ENCODE measurements at places on chromosomes 12 and 14.
A peak's percentile ranks its signal among the peaks of the same experiment; 100 is the strongest.

DNA sequence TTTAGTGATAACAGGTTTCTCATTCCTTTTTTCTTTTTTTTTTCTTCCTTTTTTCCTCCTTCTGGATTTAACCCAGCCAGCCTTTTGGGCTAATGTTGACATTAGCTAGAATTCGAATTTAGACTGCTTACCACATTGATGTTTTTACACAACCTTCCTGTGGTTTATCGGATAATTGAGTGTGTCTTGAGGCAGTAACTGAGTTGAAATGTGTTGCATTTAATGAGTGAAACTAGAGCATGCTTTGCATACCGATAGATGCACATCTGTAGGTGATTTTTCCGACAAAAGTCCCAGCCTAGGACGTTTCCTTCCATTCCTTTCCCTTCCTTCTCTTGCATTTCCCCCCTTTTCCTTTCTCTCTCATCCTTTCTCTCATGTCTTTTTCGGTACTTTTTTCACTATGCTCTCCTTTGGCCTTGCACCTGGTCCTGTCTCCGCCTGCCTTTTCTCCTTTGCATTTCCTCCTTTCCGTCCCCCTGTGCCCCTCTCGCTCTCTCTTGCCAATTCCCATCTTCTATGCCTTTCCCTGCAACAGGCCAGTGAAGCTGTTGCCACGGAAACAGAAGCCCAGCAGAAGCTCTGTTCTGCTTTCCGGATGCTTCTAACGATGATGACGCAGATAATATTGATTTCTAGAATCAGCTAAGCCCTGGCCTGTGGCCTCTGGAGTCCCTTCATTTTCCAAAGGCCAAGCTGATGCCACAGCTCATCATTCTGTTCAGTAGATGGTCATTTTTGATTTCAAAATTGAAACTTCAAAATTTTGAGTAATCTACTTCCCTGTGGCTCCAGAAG, 76.1 kb downstream of the SLC25A47 start:
- DNase-seq, result no peak

DNA sequence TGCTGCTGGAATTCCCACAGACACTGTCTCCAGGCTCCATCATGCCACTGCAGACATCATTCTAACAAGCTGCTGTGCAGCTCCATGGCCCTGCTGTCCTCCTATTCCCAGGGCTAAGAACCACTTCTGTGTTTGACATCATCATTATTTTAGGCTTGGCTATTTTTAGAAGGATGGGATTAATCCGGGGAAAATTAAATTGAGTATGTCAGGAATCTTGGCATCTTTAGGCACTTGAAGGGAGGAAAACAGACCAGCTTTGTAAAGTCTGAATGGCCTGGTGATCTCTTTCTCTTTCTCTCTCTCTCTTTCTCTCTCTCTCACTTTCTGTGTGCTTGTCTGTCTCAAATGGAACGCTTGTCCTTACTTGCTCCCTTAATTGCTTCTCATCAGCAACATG, 568.3 kb upstream of the FLRT2 start:
- DNase-seq, result no peak

- DNase-seq, result no peak
These were observed 315.3 kb downstream of the ZFP36L1 start for GRCh38 chr14:68477461-68478085.

DNA sequence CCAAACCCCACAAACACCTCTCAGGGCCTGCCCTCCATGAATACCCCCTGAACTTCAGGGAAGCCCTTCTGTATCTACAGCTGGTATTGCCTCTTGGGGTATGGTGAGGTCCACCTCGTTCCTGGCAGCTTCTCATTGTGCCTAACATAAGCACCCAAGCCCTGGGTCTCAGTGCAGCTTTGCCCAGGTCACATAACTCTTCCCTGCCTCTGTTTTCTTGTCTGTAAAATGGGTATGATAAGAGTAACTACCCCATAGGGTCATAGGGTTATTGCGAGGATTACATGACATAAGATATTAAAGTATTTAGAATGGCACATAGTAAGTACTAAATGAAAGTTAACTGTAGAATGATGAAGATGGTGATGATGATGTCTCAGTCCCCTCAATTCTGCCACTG, 190.0 kb upstream of the PWP1 start:
- no peak for DNase-seq

DNA sequence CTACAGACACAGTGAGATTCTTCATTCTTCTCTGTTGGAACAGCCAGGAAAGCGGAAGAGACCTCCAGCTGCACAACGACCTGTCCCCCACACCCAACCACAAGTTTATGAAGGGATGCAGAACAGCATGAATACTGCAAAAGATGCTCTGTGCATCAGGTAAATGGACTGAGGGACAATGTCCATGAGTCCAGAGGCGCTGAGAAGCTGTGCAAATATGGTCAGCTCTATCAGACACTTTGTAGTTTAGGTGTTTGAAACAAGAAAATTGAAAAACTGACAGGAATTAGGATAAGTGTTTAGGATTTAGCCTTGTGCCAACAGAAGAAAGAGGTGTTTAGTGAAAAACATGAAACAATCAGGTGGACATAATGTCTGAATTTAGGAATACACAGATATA, 33.1 kb upstream of the PZP start:
- DNase-seq, result no peak

DNA sequence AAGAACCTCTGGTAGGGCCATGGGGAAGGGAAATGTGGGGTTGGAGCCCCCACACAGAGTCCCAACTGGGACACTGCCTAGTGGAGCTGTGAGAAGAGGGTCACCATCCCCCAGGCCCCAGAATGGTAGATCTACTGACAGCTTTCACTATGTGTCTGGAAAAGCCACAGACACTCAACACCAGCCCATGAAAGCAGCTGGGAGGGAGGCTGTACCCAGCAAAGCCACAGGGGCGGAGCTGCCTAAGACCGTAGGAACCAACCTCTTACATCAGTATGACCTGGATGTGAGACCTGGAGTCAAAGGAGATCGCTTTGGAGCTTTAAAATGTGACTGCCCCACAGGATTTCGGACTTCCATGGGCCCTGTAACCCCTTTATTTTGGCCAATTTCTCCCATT, 97.8 kb downstream of the HMGA2 start:
- DNase-seq, result no peak

DNA sequence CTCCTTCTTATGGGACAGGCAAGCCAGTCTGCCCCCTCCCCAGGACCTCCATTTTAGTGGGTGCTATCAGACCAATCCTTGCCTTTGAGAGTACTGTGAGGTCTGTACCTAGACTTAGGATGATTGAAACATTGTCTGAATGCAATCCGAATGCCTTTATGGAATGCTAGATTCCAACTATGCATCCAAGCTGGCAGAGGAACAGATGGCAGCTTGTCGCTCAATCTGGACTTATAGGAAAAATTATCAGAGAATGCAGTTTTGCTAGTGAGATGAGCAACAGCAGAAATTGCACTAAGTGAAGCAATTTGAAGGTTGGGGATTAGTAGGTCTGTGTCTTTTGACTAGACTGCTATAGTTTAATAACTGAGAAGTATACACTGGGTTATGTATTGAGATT, 109.1 kb downstream of the DYRK2 start:
- no peak for DNase-seq

GRCh38 chr12:44078273-44078672, 242.4 kb downstream of the TMEM117 start:
- no peak for DNase-seq

DNA sequence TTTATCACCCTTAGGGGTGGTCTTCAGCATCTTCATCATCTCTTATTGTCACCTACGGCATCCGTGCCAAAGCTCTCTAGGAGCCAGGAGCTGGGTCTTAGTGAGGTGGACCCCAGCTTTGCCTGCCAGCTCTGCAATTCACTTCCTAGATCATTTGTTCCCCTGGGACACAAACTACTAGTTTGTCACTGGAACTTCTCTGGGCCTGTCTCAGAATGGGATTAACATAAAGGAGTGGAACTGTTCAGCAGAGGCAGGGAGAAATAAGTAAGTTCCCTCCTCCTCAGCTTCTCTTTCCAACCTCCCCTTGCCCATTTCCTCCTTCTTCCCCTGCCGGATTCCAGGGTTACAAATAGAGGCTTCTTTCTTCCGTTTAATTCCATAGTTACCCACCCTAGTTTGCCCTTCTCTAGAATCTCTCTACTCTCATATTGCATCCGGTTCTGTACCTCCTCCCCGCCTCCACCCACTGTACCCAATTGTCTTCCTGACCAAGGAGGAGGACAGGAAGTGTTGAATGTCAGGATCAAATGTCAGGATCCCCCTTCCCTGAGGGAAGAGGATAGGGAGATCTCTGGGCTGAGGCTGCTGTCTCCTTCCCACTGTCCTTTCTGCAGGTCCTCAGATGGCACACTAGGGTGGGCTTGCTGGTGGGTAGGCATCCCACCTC, 25.0 kb downstream of the LARP4 start:
- no peak for DNase-seq

GRCh38 chr14:76975051-76975450, 53.5 kb downstream of the IRF2BPL start:
- no peak for DNase-seq

- DNase-seq, result no peak
These were observed 113.5 kb upstream of the VRK1 start for GRCh38 chr14:96683562-96684289.

DNA sequence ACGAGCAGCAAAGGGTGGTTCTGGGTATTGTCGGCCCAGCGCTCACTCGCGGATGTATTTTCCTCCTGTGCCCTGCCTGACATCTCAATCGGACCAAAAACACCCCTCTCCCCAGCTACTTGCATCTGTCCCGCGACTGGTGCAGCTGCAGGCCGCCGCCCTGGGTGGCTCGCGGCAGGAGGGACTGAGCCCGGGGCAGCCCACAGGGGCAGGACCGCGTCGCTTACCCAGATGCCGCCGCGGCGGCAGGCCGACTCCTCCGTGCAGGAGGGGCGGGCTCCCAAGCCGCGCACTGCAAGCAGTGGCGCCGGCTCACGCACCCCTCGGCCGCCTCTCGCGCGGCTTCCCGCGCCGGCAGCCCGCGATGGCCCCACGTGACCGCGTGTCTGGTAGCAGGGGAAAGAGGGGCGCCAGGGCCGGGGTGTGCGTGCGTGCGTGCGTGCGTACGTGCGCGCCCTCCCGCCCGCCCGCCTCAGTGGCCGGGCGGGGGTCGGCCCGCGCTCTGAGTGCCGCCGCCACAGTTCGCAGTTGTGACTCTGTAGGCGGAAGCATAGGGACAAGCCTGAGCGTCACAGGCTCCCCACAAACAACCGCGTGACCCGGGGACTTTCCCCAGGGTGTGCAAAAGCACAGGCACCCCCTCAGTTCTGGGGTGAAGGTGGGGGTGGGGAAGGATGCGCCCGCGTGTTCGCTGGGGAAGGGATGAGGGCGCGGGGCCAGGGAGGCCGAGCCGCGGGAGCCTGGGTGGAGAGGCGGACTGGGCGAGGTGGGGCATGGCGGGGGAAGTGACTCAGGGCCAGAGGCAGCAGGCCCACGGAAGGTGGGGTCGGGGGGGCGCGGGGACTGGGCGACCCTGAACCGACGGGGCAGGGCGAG, at the start of gene ZBTB25:
Gene ZBTB25 (minus strand): TSS at position 405 of the 876 bp plus-strand sequence. CDS start 13,305 bp downstream, outside the sequence.
- DNase-seq, result peak; percentile 78

DNA sequence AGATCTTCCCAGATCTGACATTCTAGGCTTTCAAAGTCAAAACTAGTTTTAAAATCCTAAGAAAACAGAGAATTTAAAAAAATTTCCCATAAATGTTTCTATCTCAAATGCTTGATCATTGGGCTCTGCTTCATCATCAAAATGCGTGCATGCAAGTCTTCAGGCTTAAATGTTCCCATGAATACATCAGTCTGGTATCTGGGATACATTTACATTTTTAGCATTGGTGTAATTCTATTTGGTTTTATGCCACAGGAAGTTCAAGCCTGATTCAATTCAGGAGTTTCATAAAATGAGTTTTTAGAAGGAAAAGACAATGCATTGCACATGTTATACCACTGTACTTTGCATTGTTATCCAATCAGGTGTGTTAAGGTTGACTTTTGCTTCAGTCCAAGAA, 336.4 kb downstream of the PCNX1 start:
- no peak for DNase-seq

DNA sequence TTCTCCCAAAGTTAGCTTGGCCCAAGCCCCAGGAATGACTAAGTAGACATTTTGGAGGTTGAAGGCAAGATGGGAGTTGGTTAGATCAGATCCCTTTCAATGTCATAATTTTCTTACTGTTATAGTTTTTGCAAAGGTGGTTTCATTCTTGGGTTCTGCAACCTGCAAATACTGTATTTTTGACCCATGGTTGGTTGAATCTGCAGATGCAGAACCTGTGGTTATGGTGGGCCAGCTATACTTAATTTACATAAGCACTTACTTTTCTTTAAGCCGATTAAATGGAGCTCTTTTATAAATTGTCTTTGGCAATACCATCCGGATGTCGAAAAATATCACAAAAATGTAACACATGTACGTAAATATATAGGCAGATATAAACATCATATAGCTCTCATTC, 25.6 kb downstream of the LEMD3 start:
- no peak for DNase-seq

- DNase-seq, result no peak
These were observed 61.2 kb upstream of the STXBP6 start for GRCh38 chr14:25111061-25111601.

GRCh38 chr12:2208837-2209635, 156.2 kb downstream of the CACNA1C start:
- no peak for DNase-seq

- no peak for DNase-seq
These were observed 24.7 kb downstream of the NCKAP1L start for GRCh38 chr12:54522243-54522642.

DNA sequence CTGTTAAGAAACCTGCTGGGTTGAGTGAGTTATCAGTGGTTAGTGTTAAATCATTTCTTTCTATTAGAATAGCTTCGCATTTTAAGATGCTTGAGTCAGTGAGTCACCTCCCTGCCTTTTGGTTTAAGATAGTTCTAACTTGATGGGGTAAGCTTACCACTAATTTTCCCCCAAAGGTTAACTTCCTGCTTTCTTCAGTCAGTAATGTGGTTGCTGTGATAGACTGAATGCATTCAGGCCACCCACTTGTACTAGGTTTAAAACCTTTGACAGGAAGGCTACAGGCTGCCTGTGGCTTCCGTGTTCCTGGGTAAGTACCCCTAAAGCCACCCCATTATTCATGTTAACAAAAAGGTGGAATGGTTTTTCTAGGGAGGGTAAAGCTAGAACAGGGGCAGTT, 25.3 kb downstream of the CLEC2A start:
- DNase-seq, result no peak

DNA sequence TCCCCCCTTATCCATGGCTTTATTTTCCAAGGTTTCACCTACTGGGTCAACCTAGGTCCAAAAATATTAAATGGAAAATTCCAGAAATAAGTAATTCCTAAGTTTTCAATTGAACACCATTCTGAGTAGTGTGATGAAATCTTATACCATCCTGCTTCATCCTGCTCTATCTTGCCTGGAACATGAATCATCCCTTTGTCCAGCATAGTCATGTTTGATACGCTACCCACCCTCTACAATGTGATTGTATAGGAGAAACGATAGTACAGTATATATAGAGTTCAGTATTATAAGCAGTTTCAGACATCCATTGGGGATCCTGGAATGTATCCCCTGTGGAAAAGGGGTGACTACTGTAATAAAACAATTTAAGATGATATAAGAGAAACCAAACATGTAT, 62.2 kb downstream of the IFNG start:
- DNase-seq, result no peak

- DNase-seq, result no peak
These were observed 243.3 kb upstream of the AVPR1A start for GRCh38 chr12:63394349-63394748.
